Pulmonary artery endothelial cell (primary cell): ENCODE measurements at places on chromosomes 11 and 22.

DNA sequence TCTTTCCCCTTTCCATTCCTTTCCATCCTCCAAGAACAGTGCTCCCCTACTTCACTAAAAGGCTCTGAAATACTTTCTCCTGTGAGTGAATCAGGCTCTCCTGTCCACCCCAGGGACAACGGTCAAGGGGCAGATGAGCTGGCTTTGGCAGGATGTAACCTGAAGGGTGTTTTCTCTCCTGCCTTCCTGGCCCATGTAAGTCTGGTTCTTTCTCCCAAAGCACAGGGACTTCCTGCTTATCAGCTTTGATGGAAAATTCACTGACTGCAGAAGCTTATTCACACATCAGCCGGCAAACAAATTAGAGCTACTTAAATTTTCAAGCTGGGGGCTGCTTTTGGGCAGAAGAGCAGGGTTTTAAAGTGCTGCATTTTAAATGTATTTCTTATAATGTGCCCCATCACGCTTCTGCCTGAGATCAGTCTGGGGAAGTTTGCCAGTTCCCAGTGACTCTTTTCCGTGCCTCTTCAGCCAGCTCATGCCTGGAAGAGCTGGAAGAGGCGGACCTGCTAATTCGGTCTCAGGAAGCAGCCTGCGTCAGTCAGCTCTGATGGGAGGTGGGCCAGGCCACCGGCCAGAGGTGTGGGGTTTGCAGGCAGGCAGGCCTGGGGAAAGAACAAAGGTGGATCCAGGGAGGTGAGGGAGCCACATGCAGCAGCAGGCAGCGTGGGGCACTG, 140.4 kb upstream of the TBCEL start:
- DNase-seq: peak; percentile 4

DNA sequence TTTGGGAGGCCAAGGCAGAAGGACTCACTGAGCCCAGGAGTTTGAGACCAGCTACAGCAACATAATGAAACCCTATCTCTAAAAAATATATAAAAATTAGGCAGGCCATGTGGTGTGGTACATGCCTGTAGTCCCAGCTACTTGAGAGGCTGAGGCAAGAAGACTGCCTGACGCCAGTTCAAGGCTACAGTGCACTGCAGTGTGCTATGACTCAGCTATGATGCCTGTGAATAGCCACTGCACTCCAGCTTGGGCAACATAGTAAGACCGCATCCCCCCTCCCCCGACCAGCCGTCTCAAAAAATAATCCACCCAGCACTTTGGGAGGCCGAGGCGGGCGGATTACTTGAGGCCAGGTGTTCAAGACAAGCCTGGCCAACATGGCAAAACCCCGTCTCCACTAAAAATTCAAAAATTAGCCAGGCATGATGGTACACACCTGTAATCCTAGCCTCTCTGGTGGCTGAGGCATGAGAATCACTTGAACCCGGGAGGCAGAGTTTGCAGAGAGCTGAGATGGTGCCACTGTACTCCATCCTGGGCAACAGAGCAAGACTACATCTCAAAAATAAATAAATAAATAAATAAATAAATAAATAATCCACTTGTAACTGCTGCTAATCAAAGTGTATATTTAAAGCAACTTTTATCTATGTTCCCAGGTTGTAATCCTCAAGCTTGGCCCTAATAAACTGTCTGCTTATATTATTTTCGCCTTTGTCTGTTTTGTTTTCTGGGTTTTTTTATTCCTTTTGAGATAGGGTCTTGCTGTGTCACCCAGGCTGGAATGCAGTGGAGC, 7.8 kb downstream of the HPS5 start:
- DNase-seq: no peak

DNA sequence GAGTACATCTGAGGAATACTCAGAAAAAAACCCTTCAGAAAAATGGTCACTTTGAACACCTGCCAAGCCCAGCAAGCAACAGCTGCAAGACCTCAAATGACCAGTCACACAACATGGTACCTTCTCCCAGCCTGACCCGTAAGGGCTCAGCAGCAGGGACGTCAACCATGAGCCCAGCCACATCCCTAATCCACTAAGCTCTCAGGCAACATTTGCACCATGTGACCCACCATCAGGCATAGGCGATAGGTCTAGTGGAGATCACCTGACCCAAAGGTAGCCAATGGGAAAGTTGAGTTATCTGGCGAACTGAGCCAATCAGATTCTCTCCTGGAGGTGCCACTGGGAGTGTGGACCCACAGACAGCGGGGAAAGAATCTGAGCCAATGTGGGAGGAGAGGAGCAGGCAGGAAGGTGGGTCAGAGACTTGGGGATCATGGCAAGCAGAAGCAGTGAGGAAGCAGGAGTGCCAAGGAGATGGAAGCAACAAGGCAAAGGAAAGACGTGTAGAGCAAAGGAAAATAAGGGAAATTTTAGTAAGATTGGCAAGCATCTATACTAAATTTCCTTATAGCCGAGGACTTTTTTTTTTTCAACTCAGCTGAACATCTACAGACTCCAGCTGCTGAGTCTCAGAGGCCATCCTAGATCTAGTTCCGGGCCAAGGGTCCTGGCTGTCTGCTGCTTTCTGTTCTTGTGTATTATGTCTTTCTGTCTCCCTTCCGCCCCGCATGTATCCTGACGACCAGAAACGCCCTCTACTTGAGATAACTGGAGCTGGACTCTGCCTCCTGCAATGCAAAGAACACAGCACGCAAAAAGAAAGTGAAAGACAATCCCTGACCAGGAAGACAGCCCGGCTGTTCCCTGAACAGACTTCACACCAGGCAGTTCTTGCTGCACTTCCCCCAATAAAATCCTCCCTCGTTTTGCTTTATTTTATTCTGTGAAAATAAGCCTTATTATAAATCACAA, 11.0 kb upstream of the PLAAT2 start:
- DNase-seq: no peak

DNA sequence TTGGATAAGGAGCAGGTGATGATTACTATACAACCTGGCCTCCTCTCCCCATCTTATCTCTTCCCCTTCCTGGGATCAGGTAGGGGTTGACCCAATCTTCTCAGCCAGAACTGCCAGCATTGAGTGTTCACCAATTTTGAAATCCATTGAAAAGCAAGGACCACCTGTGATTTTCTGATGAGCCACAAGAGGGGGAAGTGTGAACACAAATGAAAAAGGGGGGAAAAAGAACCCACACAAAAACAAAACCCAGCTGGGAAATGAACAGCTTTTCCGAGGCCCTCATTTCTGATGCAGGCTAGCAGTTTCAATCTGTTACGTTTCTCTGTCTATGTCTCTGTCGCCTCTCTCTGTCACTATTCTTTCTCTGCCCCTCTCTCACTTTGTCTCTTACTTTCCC, 161.9 kb downstream of the INSC start:
- DNase-seq: no peak

DNA sequence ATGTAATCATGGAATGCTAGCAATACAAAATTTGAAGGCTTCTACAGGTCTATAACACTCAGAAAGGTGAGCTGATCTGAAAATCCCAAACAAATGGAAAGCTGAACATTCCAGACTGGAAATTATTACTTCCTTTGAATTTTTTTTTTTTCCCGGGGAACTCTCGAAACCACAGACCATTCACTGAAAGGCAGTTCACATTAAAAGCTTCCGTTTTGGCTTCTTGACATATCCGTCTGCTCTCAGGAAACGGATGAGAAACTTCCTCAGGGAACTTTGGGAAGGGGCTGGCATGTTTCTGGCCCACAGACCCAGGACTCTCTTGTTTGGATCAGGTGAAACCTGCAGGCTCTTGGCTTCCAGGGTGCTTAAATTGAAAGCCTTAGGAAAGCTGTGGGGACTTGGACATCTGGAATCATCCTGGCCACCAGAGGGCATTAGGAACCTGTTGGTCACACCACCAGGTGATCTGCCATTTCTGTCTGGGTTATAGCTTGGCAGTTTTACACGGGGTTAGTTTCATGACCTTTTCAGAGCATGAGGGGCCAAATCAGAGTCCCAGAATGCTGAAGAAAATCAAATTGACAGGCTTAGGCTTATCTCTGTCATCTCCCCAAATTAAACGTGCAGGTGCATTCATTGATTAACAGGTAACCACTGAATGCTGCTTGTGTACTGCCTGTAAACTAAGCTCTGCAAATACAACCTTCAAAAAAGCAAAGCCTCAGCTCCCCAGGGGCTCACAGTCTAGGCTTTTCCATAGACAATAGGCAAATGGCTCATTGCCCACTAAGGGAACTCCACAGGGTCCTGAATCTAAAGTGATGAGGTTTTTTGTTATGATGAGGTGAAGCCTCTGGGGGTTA, 22.7 kb upstream of the GRAMD1B start:
- DNase-seq: peak; percentile 39

DNA sequence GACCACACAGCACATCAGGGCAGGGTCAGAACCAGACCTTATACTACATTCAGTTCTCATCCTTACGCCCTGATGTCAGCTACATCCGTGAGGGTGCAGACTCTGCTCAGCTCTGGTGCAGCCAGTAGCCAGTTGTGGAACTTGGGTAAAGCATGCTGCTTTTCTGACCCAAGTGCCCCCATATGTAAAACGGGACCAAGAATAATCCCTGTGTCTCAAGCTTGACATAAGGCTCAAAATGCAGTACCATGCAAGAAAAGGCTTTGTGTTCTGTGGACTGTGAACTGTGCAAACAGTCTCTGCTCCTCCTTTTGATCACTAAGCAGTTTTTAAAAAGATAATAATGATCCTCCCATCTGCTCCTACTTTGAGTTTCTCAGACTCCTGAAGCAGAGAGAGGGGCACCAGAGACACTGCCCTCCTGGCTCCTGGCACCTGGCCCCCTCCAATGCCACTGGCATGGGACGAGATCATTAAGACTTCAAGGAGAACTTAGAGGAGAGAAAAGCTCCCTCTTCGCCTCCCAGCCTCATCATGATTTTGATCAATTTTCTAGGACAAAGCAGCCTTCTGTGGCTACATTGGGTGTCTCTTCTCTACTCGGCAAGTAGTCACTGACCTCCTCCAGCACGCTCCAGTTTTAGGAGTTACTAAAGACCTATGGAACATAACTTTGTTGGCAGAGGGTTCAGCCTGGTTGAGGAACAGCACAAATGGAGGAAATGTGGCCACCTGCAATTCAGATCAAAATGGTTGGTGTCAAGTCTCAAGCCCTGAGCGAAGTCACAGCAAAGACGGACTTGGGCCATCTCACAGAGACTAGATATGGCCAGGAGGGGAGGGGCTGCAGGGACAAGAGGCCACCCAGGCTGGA, 23.9 kb downstream of the IL10RA start:
- DNase-seq: no peak

DNA sequence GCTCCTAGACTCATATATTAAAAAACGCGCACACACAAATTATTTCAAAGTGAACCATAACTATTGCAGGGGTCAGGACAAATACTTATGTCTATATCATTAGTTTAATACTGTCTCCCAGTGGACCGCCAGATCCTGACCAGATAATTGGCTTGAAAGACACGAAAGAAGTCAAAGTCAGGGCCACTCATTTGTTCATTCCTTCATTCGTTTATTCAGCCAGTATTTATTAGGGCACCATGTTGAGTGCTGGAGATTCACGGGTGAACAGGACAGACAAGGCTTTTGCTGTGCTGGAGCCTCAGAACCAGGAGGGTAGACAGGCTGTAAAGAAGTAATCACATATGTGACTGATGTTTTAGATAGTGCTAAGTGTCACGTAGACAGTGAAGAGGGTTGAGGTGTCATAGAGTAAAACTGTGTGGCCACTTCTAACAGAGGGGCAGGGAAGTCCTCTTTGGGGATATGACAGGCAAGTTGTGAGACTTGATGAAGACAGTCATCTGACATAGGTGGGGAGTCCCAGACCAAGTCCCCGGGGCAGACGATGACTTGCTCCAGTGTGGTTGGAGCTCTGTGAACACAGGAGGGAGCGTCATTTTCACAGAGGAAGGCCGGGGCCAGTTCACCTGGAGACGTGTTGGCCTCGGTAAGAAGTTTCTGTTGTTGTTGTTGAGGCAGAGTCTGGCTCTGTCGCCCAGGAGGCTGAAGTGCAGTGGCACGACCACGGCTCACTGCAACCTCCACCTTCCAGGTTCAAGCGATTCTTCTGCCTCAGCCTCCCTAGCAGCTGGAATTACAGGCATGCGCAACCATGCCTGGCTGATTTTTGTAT, 25.9 kb downstream of the RBX1 start:
- no peak for DNase-seq

DNA sequence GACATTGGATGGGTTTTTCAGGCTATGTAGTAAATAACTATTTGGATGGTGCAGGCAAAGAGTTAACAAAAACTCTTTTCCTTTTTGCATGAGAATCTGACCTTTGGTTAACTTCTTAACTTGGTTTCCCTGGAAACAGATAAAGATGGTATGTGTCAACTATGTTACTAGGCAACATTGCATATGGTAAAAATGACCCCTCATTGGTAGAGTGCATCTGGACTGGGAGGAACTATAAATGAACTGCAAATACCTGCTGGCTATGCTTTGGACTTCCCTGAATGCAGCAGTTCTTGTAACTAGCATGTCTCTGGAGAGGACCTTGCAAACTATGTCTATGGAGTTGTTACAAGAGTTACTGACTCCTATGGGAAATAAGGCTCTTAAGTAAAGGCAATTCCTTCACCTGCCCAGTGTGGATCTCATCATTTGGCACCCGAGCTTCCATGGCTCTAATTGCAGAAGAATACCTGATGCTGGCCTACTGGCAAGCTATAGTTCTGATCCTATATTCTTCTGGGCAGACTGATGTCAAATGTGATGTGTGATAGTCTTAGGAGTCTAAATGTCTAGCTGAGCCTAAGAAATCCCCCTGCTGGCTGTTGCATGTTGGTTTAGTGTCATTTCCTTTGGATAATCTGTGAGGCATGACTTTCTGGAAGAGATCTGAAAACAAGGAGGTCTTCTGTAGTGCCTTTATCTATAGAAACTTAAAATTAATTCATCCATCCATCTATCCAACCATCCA, 126.7 kb upstream of the MTMR2 start:
- DNase-seq: no peak

DNA sequence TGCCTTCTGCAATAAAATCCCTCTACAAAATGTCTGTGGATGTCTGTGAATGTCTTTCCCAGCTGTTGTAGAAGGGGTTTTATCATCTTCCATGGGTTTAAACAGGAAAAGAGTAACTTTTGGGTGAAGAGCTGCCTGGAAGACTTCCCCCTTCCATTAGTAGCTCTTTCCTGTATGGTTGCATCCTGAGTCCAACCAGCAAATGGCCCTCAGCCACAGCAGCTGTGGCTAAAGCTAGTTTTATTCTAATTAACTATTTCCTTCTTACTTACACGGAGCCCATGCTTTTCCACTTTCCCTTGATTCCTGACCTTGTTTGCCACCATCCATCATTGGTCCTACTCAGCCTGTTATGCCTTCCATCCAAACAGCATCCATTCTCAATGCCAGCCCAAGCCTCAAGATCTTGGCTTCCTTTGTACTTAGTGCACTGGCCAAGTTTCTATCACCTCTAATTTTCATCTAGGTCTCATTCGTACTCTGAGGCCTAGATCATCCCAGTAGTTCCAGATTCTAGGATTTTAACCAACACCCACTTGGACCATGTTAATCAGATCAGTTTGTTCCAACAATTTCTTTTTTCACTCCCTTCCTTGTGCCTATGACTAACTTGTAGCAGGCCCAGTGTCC, 41.5 kb upstream of the CADM1 start:
- DNase-seq: no peak

GRCh38 chr11:34633990-34634693, 13.2 kb downstream of the EHF start:
- no peak for DNase-seq

- no peak for DNase-seq
These were observed 1.2 kb downstream of the ALDH3B1 start for GRCh38 chr11:68011051-68011943.
